ENCODE measurements at places on chromosomes 1 and 21.

DNA sequence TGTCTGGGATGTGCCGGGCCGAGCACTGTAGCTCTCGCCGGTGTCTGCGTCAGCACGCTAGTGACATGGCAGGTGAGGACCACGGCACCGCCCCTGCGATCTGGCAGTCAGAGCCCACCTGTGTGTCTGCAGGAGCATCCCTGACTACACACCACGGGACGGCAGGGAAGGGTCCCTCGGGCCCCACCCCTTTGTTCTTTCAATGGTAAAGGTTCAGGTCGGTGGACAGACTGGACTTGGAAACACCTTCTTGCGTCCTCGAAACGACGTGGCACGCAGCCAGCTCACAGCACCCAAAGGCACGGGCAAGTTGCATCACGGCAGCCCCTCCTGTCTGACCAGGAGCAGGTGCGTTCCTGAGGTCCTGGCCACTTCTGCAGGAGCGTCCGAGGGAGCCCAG, 3.7 kb upstream of the SAMD11 start:
- DNase-seq: no peak

GRCh38 chr1:96596226-96596922, 125.2 kb upstream of the PTBP2 start:
- DNase-seq: no peak

DNA sequence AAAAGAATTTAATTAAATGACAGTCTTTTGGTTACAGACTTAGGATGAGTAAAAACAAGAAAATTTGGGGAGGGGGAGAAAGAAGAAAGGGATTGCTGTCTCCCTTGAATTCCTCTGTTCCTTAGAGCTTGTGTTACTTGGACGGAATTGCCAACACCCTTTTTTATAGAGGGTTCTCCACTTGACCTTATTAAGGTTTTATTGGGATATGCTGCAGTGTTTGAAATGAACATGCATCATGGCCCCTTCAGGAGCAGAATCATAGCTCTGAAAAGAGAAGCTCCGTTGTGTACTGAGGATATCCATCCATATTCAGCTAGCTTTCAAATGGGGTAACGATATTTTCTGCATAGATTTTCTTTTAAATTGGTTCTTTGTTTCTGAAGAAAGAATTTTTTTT, 48.2 kb upstream of the DNASE2B start:
- no peak for DNase-seq

DNA sequence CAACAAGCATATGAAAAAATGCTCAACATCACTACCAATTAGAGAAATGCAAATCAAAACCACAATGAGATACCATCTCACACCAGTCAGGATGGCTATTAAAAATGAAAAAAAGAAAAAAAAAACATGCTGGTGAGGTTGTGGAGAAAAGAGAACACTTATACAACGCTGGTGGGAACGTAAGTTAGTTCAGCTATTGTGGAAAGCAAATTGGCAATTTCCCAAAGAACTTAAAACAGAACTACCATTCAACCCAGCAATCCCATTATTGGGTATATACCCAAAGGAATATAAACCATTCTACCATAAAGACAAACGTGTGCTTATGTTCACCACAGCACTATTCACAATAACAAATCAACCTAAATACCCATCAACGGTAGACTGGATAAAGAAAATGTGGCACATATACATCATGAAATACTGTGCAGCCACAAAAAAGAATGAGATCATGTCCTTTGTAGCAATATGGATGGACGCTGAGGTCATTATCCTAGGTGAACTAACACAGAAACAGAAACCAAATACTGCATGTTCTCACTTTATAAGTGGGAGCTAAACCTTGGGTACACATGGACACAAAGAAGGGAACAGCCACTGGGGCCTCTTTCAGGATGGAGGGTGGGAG, 49.5 kb downstream of the LYST start:
- no peak for DNase-seq

GRCh38 chr1:5779608-5780323, 212.5 kb downstream of the NPHP4 start:
- no peak for DNase-seq

DNA sequence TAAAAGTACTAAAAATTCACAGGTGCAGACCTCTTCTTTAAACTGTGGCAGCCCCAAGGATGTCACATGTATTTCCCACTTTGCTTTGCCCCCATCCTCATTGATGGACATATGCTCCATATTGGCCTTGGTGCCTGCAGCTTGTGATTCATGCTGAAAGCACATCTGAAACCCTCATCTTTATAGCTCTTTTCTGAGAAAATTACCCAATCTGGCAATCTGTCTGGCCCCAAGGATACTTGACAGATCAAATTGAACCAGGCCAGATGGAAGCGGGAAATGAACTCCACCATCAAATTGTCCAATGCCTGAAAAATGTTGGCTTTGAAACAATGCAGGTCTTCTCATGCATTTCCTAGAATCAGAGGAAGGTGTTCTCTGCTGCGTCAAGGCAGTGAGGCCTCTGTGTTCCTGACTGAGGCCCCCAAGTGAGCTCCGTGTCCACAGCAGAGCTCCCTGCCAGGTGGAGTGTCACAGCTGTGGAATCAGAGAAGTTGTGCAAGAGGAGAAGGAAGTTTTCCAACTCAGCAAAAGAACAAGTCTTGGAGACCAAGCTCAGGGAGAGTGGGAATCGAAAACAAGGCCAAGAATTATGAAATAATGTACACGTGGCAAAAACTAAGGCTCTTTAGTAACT, 323.7 kb downstream of the PLPP3 start:
- DNase-seq: no peak

- no peak for DNase-seq
Measured at GRCh38 chr1:218718977-218719376, 373.8 kb downstream of the TGFB2 start.

DNA sequence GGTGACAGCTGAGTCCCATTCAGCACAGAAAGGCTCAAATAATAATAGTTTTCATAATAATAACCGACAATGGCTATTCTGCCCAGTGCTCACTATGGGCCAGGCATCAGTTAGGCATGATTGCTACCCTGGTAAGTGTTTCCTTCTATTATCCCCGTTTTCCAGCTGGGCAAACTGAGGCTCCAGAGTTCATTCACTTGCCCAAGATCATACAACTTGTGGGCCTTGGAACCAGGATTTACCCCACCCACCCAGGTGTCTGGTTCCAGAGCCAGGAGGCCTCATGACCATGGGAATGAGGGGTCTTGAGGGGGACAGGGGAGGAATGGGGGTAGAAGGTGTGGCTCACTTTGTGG, 518 bp downstream of the PLOD1 start:
- DNase-seq: no peak

DNA sequence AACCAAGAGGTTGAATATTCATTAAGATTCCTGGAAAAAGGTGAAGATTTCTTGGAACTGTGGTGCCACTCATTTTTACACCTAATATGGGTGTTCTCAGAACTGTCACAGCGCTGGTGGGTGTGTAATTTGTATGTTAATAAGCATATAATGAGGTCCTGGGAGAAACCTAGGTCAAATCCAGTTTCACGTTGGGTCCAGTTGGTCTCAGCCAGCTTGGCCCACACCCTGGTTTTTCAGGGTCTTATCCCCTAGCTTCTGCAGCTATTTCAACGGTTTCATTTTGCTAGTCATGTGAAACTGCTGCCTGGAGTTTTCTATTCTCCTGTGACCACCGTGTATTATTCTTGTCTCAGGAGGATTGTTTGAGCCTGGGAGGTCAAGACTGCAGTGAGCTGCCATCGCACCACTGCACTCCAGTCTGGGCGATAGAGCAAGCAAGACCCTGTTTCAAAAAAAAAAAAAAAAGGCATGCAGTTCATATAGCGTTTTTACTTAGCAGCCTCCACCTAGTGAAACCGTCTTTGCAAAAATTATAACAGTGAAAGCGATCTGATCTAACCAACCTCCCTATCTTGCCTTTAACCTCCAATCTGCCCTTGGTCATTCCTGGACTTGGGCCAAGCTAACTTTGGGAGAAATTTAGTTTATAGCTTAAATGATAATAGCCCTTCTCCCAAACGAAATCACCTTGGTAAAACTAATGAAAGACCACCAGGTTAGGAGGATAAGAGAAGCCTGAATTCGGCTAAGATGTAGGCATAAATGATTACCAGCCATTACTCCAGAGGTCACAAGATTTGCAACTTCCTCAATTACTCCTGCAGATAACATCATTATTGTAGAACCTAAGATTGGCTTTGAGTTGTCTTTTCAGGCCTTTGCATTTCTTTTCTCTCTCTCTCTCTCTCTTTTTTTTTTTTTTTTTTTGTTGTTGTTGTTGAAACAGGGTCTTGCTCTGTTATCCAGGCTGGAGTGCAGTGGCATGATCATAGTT, 44.0 kb downstream of the PTAFR start:
- DNase-seq: no peak

DNA sequence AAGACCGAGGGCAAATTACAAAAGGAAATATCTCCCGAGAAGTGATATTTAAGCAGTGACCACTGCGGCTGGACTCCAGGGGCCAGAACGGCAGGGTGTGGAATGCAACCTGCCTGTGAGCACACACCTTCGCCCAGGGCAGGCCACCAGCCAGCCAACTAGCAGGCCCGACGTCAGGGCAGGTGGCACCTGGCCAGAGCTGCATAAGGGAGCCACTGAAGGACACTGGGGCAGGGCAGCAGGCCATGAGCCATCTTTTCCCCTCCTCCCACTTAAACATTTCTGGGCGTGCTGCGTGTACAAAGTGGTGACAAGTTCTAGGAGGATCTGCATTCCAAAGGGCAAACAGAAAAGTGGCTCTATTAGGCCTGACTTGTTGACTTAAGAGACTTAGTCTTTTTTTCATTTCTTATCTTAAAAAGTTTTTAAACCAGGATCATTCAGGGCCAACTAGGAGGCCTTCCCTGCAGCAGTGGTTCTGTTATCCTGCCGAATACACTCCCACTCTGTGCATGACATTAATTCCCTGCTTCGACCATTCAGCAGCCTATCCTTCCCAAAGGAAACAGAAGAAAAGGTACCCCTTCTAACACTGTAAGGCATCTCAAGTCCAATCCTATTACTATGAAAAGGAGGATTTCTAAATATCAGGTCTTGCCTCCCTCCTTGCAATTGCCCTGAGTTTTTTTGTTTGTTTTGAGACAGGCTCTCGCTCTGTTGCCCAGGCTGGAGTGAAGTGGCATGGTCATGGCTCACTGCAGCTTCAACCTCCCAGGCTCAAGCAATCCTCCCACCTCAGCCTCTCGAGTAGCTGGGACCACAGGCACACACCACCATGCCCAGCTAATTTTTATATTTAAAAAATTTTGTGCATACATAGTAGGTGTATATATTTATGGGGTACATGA, 96.3 kb downstream of the BCAR3 start:
- DNase-seq: no peak

- DNase-seq: no peak
Measured at GRCh38 chr1:3593334-3593733, 18.0 kb downstream of the MEGF6 start.

DNA sequence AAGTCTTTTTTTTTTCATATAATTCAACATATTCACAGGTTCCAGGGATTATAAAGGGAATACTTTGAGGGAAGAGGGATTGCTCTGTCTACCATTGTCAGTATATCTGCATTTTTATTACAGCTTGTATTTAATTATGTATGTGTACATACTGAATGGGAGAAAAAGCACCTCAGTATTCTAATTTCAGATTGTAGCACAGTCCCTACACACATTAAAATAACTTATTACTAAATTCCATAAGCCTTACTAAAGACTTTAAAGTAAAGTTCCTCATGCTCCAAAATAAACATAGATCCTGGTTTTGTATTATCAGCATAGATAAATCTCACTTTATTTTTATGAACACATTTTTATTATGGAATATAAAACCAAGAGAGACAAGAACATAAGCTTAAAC, 134.2 kb downstream of the NCAM2 start:
- DNase-seq: no peak

GRCh38 chr1:109193653-109194590, 19.8 kb upstream of the SARS1 start:
- peak; percentile 58 for DNase-seq

DNA sequence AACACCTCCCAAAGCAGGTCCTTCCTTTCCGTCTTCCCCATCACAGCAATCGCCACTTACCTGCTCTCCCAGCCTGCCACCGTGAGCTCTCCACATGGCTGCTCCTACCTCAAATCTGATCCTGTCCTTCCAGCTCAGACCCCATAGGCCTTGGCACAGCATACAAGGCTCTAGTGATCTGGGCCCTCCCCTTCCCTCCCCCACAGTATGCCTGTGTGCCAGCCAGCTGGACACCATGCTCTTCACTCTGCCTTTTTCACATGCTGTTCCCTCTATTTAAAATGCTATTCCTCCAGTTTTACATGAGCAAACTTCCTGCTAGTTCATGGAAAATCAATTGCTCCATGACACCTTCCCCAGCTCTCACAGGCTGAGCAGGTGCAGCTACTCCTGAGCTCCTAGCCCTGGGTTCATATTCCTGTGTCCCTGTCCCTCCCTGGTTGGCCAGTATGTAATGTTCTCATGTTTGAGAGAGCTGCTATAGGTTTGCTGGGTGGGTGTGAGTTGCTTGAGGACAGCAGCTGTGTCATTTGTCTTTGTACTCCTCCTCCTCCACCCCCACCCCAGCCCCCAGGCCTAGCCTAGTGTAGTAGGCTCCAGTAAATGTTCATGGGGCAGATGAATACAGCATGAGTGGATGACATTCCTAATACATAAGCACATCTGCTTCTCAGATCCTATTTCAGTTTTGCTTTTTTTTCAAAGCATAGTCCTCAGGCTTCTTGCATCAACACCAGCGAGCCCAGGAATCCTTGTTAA, 6.3 kb upstream of the TNNT2 start:
- DNase-seq: no peak

DNA sequence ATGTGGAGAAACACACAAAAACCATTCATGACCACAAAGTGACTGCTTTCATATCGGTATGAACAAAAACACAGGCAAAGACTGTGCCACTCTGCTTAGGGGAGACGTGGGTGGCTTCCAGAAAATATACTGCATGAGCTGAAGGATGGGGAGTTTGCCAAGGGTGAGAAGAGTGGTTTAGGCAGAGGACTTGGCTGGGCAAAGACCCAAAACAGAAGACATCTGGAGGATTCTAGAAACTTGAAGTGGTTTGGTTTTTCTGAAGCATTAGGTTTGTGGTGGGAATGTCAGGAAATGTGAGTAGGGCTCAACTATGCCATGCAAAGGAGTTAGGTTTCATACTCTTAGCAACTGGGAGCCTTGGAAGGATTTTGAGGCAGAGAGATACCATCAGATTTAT, 26.6 kb upstream of the DNM3 start:
- no peak for DNase-seq

DNA sequence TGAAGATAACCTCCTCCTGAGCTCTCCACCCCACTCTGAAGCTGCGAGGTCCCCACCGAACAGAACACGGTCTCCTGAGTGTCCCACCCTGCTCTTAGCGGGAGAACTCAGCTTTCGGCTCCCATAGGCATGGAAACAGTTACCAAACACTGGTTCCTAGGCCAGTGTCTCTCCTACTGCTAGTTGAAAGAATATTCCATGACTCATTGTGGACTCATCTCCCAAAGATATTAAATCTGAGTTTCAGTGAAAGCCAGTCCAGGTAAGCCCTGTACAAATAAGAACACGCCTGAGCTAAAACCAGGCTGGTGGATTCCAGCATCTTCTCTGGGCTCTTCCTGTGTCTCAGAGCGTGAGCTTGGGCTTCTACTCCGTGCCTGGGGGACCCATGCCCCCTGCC, 107.5 kb upstream of the CLDN14 start:
- no peak for DNase-seq

Measured in GM12891 (cell line).